ENCODE measurements at places on chromosomes 2 and 18.

- DNase-seq = no peak
Observed at GRCh38 chr2:203510941-203511305, 24.2 kb downstream of the RAPH1 start.

DNA sequence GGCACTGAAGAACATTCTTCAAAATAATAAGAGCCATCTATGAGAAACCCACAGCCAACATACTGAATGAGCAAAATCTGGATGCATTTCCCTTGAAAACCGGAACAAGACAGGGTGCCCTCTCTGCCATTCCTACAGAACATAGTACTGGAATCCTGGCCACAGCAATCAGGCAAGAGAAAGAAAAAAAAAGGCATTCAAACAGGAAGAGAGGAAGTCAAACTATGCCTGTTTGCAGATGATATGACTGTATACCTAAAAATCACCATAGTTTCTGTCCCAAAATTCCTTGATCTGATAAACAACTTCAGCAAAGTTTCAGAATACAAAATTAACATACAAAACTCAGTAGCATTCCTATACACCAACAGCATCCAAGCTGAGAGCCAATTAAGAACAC lies 119.5 kb upstream of the PARD3B start:
- DNase-seq = peak; percentile 90

DNA sequence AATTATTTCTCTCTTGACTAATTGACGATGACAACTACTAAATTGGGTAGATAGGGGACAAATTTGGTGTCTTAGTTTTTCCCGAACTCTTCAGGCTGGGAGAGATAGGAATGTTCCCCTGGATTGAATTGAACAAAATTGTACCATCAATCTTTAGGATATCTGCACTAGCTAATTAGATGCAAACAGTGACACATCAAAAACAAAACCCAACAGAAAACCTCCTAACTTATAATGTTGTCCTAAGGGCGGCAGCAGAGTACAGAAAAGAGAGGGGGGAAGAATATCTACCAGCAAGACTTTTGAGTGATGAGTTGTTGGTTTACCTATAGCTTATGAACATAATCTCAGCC lies 342.9 kb downstream of the INSIG2 start:
- no peak for DNase-seq

GRCh38 chr2:231927566-231927890 lies 1.3 kb upstream of the NPPC start:
- DNase-seq = no peak

DNA sequence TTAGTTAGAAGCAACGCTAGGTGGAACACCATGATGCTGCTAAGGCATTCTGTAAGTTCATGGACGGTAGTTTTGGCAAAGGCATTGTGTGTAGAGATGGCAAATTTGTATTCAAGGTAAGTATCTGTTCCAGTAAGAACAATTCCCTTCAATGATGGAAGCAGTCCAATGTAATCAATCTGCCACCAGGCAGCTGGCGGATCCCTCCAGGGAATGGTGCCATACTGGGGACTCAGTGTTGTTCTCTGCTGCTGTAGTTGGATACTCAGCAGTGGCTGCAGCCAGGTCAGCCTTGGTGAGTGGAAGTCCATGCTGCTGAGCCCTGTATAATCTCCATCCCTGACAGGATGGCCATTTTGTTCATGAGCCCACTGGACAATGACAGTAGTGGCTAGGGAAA lies 62.8 kb downstream of the ARL6IP6 start:
- DNase-seq = no peak

DNA sequence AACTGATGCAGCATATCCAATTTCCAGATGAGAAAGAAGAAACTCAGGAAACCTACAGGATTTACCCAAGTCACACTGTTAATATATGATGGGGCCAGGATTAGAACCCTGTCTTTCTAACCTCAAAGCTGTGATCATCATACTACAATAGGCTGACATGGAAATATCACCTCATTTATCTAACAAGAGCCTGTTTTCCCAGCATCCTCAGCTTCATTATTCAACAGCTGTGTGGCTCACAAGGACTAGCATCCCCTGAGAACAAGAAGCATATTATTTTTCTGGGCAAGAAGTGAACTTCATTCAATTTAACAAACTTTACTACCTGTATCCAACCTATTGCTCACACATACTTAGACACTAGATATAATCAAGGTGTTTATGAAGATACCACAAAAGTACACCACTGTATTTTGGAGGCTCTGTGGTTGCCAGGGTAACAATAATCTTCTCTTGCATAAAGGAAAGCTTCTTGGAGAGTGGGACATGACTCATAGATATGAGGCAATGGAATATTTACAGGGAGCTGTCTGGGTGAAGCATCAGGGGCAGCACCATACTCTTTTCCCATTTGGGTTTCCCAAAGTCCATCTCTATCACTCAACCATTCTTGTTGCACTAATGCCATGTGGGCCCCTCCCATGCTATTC lies 218.2 kb downstream of the RAD51AP2 start:
- no peak for DNase-seq

GRCh38 chr2:77325395-77325794 lies 196.8 kb downstream of the LRRTM4 start:
- no peak for DNase-seq

GRCh38 chr18:47917923-47918610 lies 12.4 kb downstream of the SMAD2 start:
- DNase-seq = no peak

DNA sequence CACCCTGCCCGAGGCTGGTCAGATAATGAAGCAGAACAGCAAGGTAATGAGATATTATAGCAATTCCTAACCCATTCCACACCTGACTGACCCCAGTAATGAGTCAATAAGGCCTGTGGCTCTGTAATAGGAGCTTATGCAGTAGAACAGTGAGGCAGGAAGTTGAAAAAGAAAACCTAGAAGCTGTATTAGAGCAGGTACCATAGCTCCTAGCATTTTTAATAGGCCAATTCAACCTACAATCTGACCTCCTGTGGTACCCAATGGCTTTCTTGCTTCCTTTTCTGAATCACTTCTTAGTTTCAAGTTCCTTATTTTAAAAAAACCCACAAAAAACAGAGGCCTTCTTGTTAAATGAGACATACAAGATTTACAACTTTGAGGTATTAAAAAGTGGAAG lies 43.6 kb upstream of the MAP2 start:
- DNase-seq = no peak

DNA sequence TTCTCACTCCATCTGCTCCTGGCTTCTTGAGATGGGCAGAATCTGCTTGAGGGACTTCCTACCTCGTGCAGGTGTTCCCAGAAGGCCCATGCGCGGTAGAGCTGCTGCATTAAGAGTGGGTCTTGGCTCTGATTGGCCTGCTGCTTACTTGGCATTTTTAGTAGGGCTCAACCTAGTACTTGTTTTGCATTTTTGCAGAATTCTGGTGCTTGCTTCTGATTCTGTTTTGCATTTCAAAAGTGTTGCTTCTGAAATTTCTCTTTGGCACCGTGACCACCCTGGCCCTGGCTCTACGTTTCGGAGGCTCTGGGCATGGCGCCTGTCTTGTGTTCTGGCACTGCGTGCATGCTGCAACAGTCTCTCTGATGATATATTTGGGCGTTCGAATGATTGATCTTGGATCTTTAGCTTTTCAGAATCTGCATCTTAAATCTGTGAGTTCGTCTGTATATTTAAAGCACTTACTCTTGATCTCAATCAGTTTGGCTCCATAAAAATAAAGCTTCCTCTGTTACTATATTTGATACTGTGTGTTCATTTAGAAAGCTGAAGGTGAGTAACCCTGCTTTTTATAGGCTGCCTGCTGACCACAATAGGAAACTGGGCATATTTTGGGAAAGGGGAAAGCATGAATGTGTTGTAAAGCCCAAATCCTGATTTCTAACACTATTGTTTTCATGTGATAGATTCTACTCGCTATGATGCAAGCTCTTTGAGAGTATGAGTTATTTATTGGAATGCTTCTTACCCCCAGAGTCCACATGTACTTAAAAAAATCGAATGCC lies 22.2 kb downstream of the EFR3B start:
- DNase-seq = no peak

GRCh38 chr2:149062531-149062930 lies 24.0 kb downstream of the LYPD6B start:
- DNase-seq = no peak

- DNase-seq = no peak
Observed at GRCh38 chr2:173109253-173110188, 33.9 kb downstream of the MAP3K20 start.

DNA sequence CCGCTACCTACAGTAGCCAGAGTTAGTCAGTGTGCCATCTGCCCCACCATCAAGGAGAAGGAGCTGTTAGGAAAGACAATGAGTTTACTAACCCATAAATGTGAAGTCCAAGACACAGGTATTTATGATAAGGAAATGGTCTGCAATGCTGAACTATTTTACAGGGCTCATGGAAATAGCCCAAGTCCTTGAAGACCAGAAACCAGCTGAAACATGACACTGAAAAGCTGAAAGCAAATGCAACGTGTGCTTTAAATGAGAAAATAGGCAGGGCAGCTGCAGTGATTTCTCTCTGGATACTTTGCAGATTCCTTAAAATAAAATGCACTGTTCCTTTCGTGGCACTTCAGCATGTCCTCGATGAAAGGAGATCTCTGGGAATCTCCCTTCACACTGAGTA lies 256.4 kb upstream of the TCF4 start:
- no peak for DNase-seq

- no peak for DNase-seq
Observed at GRCh38 chr2:234492717-234493485, 4.0 kb downstream of the ARL4C start.

GRCh38 chr2:99554871-99555270 lies 65.1 kb upstream of the REV1 start:
- DNase-seq = no peak

- DNase-seq = no peak
Observed at GRCh38 chr2:209547726-209548125, 123.9 kb downstream of the MAP2 start.

- no peak for DNase-seq
Observed at GRCh38 chr2:27148801-27149439, at the start of gene TCF23. TCF23 (plus strand) TSS chr2:27149004; CDS start chr2:27149134, 130 bp downstream.

DNA sequence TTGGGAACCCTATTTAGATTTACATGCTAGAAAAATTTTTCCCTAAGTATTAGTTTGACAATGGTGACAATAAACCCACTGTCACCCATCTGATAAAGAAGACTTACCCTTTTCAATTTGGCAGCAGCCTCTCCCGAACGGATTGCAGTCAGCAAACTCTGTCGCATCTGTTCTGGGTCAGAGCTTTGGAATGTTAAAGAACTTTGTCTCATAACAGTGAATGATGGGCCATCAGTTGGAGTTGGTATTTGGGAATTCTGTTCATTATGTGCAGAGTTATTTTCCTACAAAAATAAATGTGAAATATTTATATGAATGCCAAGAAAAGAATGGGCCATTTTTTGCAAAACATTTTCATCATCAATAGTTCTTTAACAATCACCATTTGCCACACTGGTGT lies 70.8 kb upstream of the GRB14 start:
- no peak for DNase-seq

Data from endothelial cell of umbilical vein (primary cell).